Omental fat pad (tissue), 4 donors: ENCODE measurements at places on chromosomes 6 and 20. TPM values are rescaled to one million over a fixed set of nuclear protein-coding genes. Genes with fewer than 3 reads are reported as not detected.

GRCh38 chr20:38764567-38765318, 16.5 kb downstream of the ACTR5 start:
- no peak for DNase-seq

GRCh38 chr20:10668677-10669368, 5.0 kb downstream of the JAG1 start:
- no peak for DNase-seq

GRCh38 chr6:108295676-108296075, 822 bp downstream of the AFG1L start:
- DNase-seq, result no peak

The AK9 gene
- 14.8 TPM for total RNA-seq

DNA sequence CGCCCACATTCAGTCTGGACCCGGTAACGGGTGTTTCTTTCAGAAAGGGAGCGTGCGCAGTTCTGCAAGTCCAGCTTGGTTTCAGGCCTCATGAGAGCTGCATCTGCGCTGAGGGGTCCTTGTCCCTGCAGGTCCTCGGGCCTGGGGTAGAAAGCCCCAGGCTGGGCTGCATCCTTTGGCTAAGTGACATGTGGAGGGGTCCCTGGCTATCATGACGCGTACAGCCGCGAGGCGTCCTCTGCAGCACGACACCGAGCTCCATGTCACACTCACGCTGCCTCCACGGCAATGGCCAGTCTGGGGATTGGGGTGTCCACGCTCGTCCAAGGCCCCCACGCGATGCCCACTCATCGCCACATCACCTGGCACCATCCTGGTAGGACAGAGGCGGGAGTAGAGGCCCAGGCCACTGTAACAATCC, 1.7 kb upstream of the KIF25 start:
- no peak for DNase-seq

DNA sequence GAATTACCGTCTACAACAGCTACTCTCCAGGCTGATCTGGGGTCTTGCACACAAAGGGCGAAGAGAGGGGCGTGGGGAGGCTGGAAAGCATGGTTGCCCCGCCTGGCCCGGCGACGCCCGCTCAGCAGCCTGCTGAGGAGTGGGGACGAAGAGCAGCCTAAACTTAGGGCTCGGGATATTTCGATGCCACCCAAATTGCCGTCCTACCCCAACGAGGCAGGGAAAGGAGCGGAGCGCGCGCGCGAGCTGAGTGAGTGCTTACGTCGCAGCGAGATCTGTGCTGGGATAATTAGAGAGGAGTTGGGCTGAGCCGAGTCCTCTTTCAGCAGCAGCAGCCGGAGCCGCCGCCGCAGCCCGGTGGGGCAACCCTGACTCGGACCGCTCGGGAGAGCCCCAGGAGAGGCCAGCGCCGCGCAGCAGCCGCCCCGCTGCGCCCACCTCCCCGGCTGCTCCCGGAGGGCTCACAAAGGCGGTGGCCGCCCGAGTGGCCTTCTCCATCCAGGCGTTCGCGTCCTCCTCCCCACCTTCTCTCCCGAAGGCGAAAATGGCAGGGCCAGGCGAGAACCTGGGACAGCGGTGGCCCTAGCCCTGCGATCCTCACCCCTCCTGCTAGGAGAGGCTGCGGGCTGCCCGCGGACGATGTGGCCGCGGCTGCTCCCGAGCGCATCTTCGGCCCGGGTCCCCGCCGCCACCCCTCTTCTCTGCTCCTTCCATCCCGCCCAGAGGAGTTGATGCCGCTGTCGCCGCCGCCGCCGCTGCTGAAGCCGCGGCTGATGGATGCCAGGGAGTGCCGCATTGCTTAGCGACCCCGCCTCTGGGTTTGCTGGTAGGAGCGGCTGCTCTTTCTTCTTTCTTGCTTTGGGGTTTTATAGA, at the start of gene CLVS2:
Gene CLVS2, plus strand, starts transcription at position 315 of the 873 bp plus-strand sequence. CDS start 1,543 bp downstream, outside the sequence.
- no peak for DNase-seq

DNA sequence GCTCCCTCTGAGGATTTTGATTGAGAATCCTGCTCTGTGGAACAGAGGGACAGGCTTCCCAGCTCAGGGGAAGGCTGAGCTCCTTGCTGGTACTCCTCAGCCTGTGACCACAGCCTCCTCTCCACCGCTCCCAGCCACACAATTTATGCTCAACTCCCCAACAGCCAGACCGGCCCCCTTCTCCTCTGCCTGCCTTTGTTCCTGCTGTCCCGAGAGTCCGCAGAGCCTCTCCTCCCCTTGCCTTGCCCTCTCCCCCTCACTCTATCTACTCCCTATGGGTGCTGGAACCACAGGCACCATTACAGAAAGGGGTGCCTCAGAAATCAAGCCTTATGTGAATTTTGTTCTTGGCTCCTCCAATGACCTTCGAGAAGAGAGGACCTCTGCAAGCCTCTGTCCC, 15.9 kb downstream of the MAP1LC3A start:
- no peak for DNase-seq

The TNFAIP3 gene
- total RNA-seq, result 24.2 TPM

The UST gene
- total RNA-seq, result 9.2 TPM

DNA sequence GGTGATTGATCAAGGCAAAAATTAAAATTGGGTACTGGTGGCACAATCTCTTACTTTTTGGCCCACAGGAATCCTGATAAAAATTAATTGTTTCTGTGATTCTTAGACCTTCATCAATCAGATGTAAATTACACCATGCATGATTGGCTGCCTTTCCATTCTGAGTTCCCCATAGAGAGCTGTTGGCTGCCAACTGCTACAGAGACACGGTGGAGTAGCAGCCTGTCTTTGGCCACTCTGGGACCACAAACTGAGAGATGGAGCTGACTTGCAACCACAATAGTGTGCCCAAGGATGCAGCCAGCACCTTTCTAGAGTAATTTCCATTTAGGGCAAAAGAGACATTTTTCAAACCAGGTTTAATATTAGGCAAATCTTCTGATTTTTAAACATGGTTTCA, 274.3 kb upstream of the MMS22L start:
- no peak for DNase-seq

- no peak for DNase-seq
These were observed 104.0 kb downstream of the GJA1 start for GRCh38 chr6:121539439-121539838.

- DNase-seq, result no peak
These were observed at the start of gene EDN3 for GRCh38 chr20:59300333-59301081. TSS of gene EDN3 (plus strand) at chr20:59300611. CDS start at chr20:59300813, 202 bp downstream.

GRCh38 chr20:17138237-17138636, 88.6 kb upstream of the PCSK2 start:
- no peak for DNase-seq

The EFCAB8 gene
- not detected for total RNA-seq

The OOEP gene
- not detected for total RNA-seq

The EDN1 gene
- 3.6 TPM for total RNA-seq

- no peak for DNase-seq
These were observed 856.5 kb upstream of the MAP3K7 start for GRCh38 chr6:91443405-91443804.

- DNase-seq, result no peak
These were observed 143.0 kb downstream of the GMDS start for GRCh38 chr6:2102316-2102883.

The OXT gene
- not detected for total RNA-seq

DNA sequence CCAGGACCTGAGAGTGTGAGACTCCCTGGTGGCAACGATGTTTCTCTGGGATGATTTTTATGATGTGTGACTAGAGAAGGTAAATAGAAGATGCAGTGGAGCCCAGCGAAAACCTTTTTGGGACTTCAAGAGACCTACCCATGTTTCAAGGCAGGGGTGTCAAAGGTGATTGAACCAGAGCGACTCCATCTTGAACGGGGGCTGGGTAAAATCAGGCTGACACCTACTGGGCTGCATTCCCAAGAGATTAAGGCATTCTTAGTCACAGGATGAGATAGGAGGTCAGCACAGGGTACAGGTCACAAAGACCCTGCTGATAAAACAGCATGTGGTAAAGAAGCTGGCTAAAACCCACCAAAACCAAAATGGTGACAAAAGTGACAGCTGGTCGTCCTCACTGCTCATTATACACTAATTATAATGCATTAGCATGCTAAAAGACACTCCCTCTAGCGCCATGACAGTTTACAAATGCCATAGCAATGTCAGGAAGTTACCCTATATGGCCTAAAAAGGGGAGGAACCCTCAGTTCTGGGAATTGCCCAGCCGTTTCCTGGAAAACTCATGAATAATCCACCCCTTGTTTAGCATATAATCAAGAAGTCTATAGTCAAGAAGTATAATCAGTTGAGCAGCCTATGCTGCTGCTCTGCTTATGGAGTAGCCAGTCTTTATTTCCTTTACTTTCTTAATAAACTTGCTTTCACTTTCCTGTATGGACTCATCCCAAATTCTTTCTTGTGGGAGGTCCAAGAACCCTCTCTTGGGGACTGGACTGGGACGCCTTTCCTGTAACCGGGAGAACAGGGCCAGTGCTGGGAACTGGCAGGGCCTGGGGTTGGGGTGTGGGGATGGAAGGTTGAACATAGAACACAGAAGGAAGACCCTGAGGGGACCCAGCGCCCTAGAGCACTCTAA, 526.4 kb downstream of the QKI start:
- DNase-seq, result no peak

DNA sequence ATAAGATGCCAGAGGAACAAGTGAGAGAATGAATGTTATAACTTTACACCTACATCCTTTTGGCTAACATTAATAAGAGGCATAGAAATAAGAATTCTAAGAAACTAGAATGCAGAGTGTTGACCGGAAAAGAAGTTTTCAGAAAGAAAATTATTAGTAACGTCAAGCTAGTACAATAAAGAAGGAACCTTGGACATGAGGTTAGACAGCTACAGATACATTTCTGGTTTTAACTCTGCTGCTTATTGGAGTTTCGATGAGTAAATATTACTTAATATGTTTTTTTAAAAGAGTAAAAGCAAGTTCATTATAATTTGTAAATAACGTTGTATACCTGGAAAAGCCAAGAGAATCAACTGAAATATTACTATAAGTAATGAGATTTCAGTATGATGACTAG, 22.7 kb downstream of the TAB2 start:
- DNase-seq, result no peak

The CD93 gene
- 227 TPM for total RNA-seq

DNA sequence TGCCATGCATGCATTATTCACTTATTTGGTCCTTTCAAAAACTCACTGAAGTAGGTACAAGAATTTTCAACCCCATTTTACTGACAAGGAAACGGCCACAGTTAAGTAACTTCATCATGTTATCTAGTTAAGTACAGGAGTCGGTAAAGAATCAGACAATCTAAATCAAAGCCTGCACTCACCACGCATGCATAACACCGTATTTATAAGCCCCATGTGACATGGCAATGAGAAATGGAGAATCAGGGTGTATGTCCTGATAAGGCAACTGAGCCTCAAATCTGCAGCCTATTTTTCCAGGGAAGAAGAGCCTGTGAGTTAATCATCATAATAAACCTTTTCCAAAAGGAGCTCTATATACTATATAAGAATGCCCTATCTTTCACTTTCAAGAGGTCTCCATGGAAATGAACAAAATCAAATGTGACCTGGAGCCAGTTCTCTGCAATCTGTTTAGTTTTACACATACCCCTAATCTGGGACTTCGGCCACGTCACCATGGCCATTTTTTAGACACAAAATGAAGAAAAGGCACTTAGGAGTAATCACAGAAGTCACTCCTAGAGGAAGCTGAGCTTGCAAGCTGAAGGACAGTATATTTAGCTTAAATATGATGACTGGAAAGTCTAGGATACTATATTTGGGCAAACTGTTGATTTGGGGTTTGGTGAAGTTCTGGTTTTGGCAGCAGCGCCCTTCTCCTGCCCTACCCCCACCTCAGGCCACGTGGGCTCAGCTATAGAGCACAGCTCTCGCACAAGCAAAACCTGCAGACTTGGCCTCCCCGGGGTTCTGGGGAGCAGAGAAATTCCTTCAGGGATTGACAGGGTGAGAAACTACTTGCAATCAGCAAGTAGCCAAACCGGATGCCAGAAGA, 19.2 kb downstream of the TRAM2 start:
- DNase-seq, result no peak

The B3GAT2 gene
- total RNA-seq, result 0.12 TPM

DNA sequence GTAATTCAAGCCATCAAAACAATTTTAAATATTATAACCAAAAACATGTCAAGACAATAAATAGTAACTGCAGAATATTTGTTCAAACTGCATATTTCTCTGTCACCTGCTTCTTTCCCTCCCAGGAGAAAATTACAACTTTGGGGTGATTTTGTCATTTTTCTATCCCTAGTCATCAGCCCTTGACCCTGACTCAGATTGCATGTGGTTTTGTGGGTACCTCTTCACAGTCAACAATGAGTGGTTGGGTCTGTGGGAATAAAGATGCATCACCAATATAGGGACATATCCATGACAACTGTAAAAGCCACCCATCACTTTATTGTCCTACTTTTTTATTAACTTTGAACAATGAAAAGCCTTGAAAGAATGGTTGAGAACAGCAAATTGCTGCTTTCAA, 7.3 kb downstream of the COL10A1 start:
- no peak for DNase-seq

GRCh38 chr6:140912686-140913085, 1220.0 kb upstream of the GJE1 start:
- no peak for DNase-seq
